ENCODE measurements at places on chromosomes 2 and 18.

GRCh38 chr2:42967959-42968674 is 175.7 kb upstream of the HAAO start:
- no peak for DNase-seq

- no peak for DNase-seq
Observed at GRCh38 chr2:83686863-83687262, 772.2 kb downstream of the SUCLG1 start.

GRCh38 chr2:239365071-239365781 is 35.6 kb downstream of the HDAC4 start:
- DNase-seq = no peak

GRCh38 chr18:3605954-3606443 is 156.0 kb downstream of the TGIF1 start:
- DNase-seq = no peak

DNA sequence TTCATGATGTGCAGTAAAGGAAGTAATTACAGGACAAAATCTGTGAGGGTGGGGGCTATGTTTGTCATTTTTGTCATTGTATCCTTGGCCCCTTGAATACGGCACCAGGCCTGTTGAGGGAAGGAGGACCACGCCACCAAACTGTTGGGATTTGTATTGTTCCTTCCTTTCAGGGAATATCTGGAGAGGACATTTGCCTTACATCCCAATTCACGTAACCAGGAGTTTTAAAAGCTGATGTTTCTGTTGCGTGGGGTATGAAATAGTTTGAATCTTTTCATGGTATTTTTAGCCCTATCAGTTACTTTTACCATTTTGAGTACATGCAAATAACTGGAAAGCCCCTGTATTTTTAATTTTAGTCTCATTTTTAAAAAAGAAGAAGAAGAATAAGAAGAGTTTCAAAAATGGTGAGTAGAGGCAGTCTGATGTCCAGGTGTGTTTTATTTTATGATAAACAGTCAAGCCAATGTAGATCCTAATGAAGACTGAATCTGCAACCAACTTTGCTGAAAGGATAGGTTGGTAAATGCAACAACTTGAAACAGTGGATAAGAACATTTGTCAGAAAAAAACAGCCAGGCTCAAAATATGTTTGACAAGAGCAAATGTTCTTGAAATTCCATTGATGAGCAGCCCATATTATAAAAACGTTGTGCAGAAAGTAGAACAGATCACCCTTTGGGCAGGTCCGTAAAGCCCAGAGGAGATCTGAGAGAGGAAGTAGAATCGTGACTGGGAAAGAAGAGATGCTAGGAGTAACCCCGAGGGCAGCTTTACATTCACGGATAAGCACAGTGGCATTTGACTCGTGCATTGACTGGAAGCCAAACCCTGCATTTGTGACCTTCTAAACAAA is 54.5 kb downstream of the RASGRP3 start:
- DNase-seq = no peak

GRCh38 chr2:97785818-97786217 is 72.4 kb downstream of the ZAP70 start:
- DNase-seq = no peak

- no peak for DNase-seq
Observed at GRCh38 chr18:41731884-41732283, 223.2 kb upstream of the PIK3C3 start.

DNA sequence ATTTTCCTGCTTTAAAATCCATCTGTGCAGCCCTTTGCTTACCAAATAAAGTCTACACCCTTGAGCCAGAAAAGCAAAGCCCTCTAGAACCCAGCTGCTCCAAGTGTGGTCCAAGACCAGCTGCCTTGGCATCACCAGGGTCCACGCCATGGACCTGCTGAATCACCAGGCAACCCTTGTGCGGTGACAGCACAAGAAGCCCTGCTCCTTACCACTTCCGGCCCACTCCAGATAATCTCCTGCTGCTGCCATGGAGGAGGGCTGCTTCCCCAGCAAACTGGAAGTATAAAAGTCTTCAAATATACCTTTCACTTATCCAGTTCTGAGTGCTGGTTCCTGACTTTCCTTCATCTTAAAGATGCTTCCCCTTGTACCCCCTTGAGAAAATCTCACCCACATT is 106.0 kb upstream of the PKDCC start:
- DNase-seq = no peak

DNA sequence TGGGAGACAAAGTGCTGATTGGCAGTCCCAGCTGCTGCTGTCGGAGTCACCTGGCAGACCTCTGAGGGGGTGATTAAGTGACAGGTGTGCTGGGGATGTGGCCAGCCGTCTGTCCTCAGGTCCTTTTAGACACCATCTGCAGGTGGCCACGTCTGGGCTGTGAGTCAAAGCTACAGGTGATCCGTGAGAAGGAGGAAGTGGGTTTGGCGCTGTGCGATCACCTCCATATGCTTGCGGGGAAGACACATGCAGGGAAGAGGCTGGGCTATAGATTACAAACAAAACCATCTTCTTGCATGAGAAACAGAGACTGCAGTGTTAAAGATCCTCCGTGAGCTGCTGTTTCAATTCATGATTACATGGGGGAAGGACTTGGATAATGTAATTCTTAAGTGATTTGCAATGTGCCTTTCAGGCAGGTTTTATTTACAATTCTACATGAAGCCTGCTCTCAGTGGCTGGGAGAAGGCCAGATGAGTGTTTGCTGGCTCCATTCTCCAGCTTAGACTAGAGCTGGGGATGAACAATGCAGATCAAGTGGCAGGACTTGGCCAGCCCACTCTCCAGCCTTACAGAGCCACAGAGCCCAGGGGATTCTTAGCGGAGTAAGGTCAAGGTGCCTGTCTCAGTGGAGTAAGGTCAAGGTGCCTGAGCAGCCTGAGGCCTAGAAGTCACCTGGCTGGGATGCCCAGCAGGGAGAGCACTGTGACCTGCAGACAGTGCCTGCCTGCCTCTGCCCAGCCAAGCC is 87.8 kb downstream of the LYPD1 start:
- peak; percentile 91 for DNase-seq

GRCh38 chr2:173881461-173881860 is 83.7 kb downstream of the SP3 start:
- DNase-seq = peak; percentile 85

GRCh38 chr2:69717861-69718273 is 24.1 kb upstream of the ANXA4 start:
- DNase-seq = no peak

GRCh38 chr18:11861583-11862288 is 10.5 kb downstream of the CHMP1B start:
- no peak for DNase-seq
